ENCODE measurements at places on chromosomes 6 and 20. TPM values are rescaled to one million over a fixed set of nuclear protein-coding genes. Genes with fewer than 3 reads are reported as not detected.

GRCh38 chr6:157025437-157025836 lies 248.3 kb downstream of the ARID1B start:
- DNase-seq, result no peak

GRCh38 chr20:23127506-23128279 lies 41.6 kb upstream of the CD93 start:
- no peak for DNase-seq

NUDT3 gene
- 33.3 TPM for polyA plus RNA-seq

GRCh38 chr6:131638013-131638412 lies 911 bp downstream of the ENPP3 start:
- DNase-seq, result no peak

- no peak for DNase-seq
Measured at GRCh38 chr6:160447350-160447749, 99.2 kb downstream of the SLC22A3 start.
